Urinary bladder (tissue), 4 donors: ENCODE measurements at places on chromosomes 7 and 10.

DNA sequence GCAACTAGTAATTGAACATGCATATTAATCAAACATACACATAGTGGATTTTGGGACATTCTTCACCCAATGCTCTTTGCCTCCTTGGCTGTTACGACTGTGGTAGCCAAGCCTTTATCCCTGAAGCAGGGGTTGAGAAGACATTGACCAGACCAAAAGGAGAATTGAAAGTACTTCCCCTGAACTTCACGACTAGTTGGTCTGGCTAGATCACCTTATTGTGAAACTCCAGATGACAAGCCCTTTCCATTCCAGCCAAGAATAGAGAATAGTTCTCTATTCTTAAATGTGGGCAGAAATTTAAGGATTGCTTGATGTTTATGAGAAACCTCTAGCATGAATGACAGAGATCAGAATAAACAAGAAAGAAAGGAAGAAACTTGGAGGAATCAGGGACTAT lies 97.0 kb downstream of the LRMDA start:
- no peak for DNase-seq

DNA sequence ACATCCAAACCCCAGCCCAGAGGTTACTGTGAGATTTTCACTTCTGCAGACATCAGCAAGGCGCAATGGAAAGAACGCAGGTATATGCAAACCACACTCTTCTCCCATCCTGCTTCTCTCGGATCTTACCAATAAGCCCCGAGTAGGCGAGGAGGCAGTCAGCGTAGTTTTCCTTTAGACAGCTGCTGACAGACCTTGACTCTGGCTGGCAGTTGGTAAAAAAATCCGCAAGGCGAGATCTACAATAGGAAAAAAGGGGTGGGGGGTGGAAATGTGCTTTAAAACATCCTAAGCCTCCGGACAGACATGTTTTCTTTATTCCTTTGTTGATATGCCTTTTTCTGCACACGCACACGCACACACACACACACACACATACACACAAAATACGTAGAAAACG lies 176.5 kb downstream of the GFRA1 start:
- DNase-seq = no peak

DNA sequence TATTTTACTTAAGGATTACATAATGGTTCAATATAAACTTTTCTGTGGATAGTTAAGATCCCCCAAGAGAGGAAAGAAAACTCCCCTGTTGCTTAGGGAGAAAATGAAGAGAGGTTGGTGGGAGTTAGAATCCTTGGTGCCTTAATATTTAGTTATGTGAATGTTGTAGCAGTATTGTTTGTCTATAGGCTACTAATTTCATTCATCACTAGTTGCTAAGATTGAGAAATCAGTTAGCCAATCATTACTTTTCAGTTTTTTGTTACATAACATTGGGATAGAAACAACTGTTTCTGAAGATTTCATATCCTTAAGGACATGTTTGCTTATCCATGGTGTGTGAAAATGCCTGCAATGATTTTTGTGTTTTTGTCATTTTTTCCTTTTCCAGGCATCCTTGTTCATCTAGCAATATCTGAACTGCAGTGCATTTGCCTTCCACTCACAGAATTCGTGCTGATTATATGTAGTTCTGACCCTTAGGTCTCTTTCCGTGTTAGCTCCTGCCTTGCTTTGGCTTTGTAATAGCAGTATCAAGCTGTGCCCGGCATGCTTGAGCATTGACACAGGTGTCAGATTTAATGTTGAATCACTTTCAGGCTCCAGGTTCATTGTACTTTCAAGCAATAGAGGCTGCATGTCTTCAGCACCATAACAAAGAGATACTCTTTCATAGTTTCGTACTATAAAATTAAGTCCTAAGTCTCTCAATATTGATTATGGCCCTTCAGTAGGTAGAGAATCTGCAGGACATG lies 85.0 kb downstream of the PODXL start:
- no peak for DNase-seq

GRCh38 chr7:33743594-33743993 lies 161.7 kb upstream of the BMPER start:
- DNase-seq = no peak

DNA sequence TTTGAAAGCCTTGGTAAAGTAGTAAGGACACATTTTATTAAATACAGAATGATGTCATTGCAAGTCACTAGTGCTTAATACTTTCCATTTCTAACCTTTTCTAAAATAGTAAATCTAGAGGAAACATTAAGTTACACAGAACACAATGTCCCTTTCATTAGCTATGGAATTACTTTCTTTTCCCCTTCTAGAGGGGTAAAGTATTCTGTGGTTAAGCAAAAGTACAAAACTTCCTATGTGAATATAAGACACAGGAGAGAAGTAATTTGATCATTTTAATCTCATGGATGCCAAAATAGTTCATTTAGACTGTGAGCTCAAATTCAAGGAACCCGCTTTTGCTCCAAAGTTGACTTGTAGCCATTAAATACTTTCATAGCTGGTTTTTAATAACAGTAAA lies 49.8 kb downstream of the SEMA3E start:
- no peak for DNase-seq

DNA sequence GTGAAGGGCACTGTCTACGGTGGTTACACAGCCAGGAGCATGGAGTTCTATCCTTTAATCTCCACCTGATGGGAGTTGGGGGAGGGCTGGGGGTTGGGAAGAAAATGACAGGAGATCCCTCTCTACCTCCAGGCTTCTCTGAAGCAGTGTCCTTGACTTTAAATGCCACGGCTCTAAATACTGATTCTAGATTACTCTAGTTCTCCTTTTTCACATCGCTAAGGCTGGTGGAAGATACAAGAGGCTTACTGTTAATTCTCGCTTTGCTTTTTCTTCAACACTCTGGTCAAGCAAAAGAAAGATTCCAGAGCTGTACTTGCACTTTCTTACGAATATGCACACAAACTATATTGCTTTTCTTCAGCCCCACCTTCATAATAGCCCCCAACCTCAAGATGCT lies 30.5 kb downstream of the ARL3 start:
- DNase-seq = no peak

- no peak for DNase-seq
These were observed 1134.0 kb downstream of the XPNPEP1 start for GRCh38 chr10:108789336-108789735.

- no peak for DNase-seq
These were observed 177.9 kb downstream of the ZNF248 start for GRCh38 chr10:37679465-37679864.

GRCh38 chr7:77738871-77739270 lies 42.6 kb downstream of the RSBN1L start:
- DNase-seq = no peak

DNA sequence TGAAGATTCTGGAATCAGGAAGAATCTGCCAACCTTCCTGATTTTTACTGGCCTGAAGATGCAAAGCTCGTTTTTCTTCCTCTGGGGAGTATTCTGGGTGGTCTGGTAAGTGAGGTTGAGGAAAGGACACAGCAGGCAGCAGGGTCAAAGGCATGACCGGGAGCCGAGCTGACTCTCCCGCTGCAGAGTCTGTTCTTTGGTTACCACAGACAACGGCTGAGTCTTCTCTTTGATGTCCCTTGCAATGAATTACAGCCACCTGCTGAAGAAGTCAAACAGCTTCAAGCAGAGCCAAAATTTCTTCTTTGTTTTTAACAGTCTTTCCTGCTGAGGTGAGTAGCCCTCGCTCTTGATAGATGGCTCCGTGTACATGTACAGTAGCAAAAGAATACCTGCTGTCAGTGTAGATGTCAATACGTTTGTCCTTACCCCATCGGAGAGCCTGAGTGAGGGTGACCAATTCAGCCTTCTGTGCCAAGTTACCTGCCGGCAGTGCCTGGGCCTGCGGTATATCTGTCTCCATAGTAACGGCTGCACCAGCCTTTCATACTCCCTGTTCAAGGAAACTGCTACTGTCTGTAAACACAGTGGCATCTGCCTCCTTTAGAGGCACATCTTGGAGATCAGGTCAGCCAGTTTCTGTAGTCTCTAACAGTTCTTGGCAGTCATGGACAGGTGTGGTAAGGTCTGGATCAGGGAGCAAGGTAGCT lies 76.4 kb downstream of the PRR15 start:
- no peak for DNase-seq

DNA sequence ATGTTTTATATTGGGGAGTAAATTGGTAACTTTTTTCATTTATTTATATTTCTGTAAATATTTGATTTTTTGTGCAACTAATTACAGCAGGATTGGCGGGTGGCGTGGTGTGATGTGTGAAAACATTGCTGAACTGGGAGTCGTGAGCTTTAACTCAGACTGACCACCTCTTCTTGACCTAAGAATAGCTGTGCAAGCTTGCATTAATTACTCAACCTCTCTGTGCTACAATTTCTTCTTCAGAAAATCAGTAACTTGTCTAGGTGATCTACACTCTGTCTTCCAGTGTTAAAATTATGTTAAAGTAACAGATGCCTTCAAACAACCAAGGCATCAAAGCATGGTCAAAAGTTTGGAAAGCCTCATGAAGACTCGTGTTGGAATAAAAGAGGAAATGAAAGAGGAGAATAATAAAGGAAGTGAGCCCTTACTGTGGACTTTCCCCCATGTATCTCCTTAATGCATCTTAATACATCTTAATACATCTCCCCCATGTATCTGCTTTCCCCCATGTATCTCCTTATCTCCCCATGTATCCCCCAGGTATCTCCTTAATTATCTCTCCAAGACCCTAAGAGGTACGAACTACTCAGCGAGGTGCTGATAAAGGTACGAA lies 71.2 kb downstream of the SVIL start:
- no peak for DNase-seq
